ENCODE measurements at places on chromosomes 3 and 15. TPM values are rescaled to one million over a fixed set of nuclear protein-coding genes. Genes with fewer than 3 reads are reported as not detected.

- no peak for DNase-seq
These were observed 357.3 kb downstream of the ZBTB20 start for GRCh38 chr3:114789803-114790202.

Gene ATP13A5
- not detected for polyA plus RNA-seq

Gene IL17RD
- polyA plus RNA-seq: not detected

GRCh38 chr15:78570710-78571109, 5.4 kb downstream of the CHRNA5 start:
- no peak for DNase-seq

Gene MAP1A
- 0.05 TPM for polyA plus RNA-seq

DNA sequence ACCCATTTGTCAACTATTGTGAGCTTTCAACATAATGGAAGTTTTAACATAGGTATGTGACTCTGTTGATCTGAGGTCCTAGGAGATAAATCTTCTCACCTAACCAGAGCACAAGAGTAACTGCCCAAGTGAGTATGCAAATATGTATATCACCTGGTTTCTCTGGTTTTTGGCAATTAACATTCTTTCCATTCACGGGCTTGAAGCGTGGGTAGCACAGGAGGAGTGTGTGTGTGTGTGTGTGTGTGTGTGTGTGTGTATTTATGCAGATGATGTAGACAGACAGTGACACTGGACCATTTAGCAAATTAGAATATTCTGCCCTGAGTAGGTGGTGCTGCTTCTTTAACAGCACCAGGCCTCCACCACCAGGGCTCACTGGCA, 15.0 kb downstream of the EPHB1 start:
- DNase-seq: no peak

- no peak for DNase-seq
These were observed 652 bp downstream of the DUOX1 start for GRCh38 chr15:45130291-45131000.

GRCh38 chr3:36957862-36958686, 13.2 kb upstream of the TRANK1 start:
- DNase-seq: no peak

Gene SLC35G2
- polyA plus RNA-seq: not detected

Gene AADACL2
- not detected for polyA plus RNA-seq

All from naive B cell (primary cell).